Central memory CD8-positive, alpha-beta T cell (primary cell): ENCODE measurements at places on chromosomes 1 and 21.

DNA sequence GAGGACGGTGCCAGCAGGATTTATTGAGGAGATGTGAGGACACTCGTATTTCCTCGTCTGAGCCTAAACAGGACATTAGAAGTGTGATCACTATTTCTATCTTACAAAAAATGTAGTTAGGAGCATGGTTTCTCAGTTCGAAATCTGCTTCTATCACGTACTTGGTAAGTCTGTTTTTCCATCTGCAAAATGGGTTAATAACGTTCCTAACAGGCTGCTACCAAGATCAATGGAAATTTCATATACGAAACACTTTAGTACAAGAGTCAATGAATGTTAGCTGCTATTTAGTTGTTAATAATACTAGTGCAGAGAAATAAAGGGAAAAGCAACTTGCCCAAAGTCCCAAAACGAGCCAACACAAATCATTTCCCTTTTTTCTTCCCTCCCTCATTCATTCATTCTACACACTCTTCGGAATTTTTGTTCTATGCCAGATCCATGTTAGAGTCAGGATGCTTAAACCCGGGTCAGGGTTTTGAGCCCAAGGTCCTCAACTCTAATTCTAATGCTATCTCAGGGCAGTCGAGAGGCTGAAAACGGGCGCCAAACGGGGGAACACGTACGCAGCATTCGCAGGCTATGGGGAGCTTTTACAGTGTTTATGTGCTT, 608 bp downstream of the SNRNP40 start:
- peaks cover 32% of the 10 kb centered on the region for H3K36me3 ChIP-seq
- H3K4me1 ChIP-seq = peaks cover 6% of the 10 kb centered on the region
- no peaks in the 10 kb centered on the region for H3K27me3 ChIP-seq

DNA sequence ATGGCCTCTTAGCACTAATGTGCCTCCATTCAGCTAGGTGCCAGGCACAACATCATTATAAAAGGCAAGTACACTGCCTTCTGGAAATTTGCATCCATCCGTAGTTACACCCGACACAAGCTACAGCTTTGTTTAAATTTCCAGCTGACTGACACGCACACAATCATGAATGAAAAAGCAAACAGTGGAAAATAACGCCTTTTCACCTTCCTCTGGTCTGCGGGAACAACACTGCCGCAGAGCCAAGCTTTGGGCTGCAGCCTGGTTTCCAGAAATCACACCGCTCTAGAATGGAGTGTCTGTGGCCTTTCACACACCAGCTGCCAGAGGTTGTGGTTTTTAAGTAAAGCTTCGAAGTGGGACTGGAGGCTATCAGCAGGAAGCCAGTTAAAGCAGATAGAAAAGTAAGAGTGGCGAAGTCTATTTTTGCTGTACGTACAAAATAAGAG, 142.8 kb upstream of the COA6 start:
- H3K27me3 ChIP-seq = peaks cover 42% of the 10 kb centered on the region
- no peak overlapping the region for H3K27ac ChIP-seq
- peak overlapping the region; percentile 65 for H3K4me3 ChIP-seq
- peaks cover 15% of the 10 kb centered on the region for H3K4me1 ChIP-seq

GRCh38 chr1:189646066-189646465, 831.6 kb downstream of the BRINP3 start:
- DNase-seq = no peak
- no peak overlapping the region for H3K27ac ChIP-seq
- H3K27me3 ChIP-seq = no peaks in the 10 kb centered on the region
- no peaks in the 10 kb centered on the region for H3K4me1 ChIP-seq
- H3K4me3 ChIP-seq = no peak overlapping the region

- H3K4me1 ChIP-seq = no peaks in the 10 kb centered on the region
- H3K4me3 ChIP-seq = no peak overlapping the region
- H3K36me3 ChIP-seq = no peaks in the 10 kb centered on the region
- no peak overlapping the region for H3K27ac ChIP-seq
Observed at GRCh38 chr1:166350490-166350889, 183.7 kb upstream of the FAM78B start.

- DNase-seq = no peak
- peaks cover 90% of the 10 kb centered on the region for H3K27me3 ChIP-seq
- H3K36me3 ChIP-seq = no peaks in the 10 kb centered on the region
- no peaks in the 10 kb centered on the region for H3K4me1 ChIP-seq
- H3K4me3 ChIP-seq = no peak overlapping the region
Observed at GRCh38 chr21:33109574-33110339, 39.8 kb downstream of the OLIG1 start.

- peaks cover 20% of the 10 kb centered on the region for H3K4me1 ChIP-seq
- peak overlapping the region; percentile 58 for H3K4me3 ChIP-seq
- DNase-seq = no peak
- no peak overlapping the region for H3K27ac ChIP-seq
- H3K27me3 ChIP-seq = peaks cover 36% of the 10 kb centered on the region
- peaks cover 7% of the 10 kb centered on the region for H3K36me3 ChIP-seq
Observed at GRCh38 chr21:33403786-33404585, 773 bp downstream of the IFNGR2 start.

DNA sequence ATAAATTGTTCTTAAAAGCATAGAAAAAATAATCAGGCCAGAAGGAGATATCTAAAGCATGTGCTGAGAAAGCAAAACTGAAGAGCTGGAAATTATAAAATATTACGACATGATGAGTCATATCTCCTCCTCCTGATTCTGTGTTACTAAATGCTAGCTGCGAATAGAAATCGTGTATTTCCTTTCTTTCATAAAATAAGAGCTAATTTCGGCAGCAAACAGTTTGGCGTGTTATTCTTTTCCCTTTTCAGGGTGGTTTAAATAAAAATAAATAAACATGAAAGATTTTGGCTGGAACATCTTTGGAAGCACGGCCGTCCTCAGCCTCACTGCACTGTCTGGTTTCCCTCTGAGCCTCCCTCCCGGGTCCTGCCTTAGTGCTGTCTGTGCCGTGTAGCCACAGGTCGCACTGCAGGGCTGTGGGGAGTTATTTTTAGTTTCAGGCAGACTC, 56.0 kb downstream of the ADARB1 start:
- DNase-seq = no peak
- peaks cover 18% of the 10 kb centered on the region for H3K4me1 ChIP-seq
- no peak overlapping the region for H3K27ac ChIP-seq
- H3K36me3 ChIP-seq = peaks cover 13% of the 10 kb centered on the region
- H3K27me3 ChIP-seq = no peaks in the 10 kb centered on the region

DNA sequence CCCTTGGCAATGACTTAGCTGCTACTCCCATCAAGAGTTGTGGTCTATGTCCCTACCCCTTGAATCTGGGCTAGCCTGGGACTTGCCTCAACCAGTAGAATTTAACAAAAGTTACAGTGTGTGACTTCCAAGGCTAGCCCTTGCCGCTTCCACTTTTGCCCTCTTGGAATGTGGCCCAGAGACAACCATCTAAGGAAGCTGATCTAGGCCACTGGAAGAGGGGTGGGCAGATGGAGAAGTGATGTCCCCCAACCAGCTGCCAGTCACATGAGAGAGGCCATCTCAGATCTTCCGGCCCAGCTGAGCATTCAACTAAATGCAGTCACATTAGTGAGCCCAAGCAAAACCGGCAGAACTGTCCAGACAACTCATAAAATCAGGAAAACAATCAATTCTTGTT, 115.1 kb downstream of the TOMM20 start:
- no peak for DNase-seq
- no peak overlapping the region for H3K4me3 ChIP-seq
- peak overlapping the region; percentile 99 for H3K27ac ChIP-seq
- H3K4me1 ChIP-seq = peaks cover 46% of the 10 kb centered on the region
- peaks cover 11% of the 10 kb centered on the region for H3K36me3 ChIP-seq
- H3K27me3 ChIP-seq = no peaks in the 10 kb centered on the region

- no peak for DNase-seq
- no peaks in the 10 kb centered on the region for H3K36me3 ChIP-seq
- H3K4me1 ChIP-seq = no peaks in the 10 kb centered on the region
- H3K4me3 ChIP-seq = no peak overlapping the region
- no peaks in the 10 kb centered on the region for H3K27me3 ChIP-seq
Observed at GRCh38 chr1:217332431-217333065, 298.3 kb downstream of the GPATCH2 start.

DNA sequence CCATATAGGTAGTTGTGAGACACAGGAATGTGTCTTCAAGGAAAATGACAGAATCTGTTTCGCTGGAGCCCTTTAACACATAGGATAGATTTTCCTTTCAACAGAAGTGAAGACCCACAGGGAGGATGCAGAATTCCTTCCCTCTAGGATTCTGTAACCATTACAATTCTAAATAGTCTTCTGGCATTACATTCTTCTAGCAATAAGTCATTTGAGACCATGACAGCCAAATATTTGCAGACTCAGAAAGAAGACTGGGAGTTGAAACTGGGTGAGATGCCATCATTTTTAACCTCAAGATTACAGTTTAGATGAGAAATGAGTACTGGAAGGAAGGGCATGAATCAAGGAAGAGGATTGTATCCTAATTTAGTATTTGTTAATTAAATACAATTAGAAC, 61.6 kb downstream of the ZBTB18 start:
- no peaks in the 10 kb centered on the region for H3K4me1 ChIP-seq
- no peak overlapping the region for H3K4me3 ChIP-seq
- no peaks in the 10 kb centered on the region for H3K36me3 ChIP-seq
- peaks cover 58% of the 10 kb centered on the region for H3K27me3 ChIP-seq
- no peak overlapping the region for H3K27ac ChIP-seq

- DNase-seq = no peak
- no peaks in the 10 kb centered on the region for H3K4me1 ChIP-seq
- H3K27ac ChIP-seq = no peak overlapping the region
- H3K27me3 ChIP-seq = no peaks in the 10 kb centered on the region
Observed at GRCh38 chr1:210117681-210118170, 114.9 kb upstream of the SERTAD4 start.

DNA sequence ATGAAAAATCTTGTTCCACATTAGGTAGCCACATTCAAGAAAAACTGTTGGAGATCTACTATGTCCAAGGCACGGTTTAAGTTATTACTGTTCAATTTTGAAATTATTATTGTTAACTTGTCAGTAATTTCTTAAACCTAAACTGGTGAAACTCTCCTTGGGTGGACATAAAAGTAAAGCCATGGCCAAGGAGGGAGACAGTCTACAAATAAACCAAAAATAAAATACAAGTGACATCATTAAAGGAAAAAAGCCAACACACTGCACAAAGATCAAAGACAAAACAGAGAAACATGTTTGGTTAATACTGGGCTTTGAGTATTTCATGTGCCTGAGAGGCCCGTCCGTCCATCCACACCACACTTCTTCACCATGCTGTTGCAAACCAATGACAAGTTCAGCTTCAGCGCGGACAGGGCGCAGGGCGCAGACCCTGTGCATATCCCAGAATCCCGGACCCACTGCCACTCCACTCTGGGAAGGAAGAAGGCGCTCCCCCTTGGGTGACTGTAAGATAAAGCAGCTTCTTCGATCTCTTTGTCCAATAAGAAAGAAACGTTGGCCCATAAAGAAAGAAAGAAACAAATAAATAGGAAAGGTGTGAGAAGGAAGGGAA, 918 bp upstream of the RASAL2 start:
- H3K27me3 ChIP-seq = peaks cover 45% of the 10 kb centered on the region
- no peak overlapping the region for H3K27ac ChIP-seq
- no peaks in the 10 kb centered on the region for H3K4me1 ChIP-seq
- peak overlapping the region; percentile 28 for H3K4me3 ChIP-seq
- DNase-seq = no peak

- H3K4me1 ChIP-seq = no peaks in the 10 kb centered on the region
- H3K27ac ChIP-seq = no peak overlapping the region
- no peak overlapping the region for H3K4me3 ChIP-seq
- no peaks in the 10 kb centered on the region for H3K36me3 ChIP-seq
- DNase-seq = no peak
Observed at GRCh38 chr1:42646056-42646455, 12.2 kb upstream of the PPIH start.

DNA sequence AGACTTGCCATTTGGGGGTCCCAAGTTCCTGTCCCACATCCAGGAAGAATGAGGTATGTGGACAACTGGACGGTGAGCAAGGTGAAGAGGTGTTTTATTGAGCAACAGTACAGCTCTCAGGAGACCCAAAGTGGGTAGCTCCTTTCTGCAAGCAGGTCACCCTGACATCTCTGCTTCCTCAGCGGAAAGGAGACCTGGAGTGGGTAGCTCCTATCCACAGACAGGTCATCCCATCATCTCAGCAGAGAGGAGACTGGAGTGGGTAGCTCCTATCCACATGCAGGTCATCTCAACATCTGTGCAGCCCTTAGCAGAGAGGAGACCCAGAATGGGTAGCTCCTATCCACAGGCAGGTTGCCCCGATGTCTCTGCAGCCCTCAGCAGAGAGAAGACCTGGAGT, 13.8 kb upstream of the FNBP1L start:
- peaks cover 21% of the 10 kb centered on the region for H3K27me3 ChIP-seq
- H3K4me1 ChIP-seq = no peaks in the 10 kb centered on the region
- no peak for DNase-seq
- no peak overlapping the region for H3K27ac ChIP-seq

DNA sequence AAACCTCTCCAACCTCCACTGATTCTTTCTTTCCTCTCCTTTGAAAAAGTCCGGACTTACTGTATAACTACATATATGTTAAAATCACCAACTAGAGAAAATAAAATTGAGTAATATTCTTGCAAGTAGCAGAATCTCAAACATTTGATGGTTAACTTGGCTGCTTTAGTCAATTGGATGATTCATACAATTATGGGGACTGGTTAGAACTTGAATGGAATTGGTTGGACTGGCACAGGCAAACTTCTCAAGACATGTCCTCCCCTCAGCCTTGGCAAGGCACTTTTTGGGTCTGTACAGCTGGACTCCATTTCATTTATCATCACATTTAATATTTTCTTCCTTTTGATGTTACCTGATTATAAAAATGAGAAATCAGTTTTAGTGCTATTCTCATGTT, 6.5 kb downstream of the WLS start:
- H3K4me3 ChIP-seq = no peak overlapping the region
- no peak overlapping the region for H3K27ac ChIP-seq
- H3K36me3 ChIP-seq = peaks cover 2% of the 10 kb centered on the region
- H3K4me1 ChIP-seq = no peaks in the 10 kb centered on the region
- H3K27me3 ChIP-seq = peaks cover 26% of the 10 kb centered on the region

DNA sequence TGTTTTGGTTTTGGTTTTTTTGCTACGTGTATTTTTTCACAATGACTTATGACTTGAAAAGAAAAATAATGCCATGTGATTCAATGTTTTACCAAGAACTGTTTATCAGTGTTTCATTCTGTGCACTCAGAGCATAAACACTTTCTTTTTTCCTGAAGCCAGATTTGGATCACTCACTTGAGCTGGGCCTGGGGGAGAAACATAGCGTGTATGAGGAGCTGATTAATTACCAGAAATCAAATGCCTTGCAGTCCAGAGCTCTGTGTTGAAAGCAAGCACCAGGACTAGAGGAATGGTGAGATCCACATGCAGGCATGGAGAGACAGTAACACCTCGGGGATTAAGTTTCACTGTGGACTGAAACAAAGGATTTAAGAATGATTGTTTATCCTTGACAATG, 642.1 kb upstream of the ADGRL2 start:
- no peak overlapping the region for H3K4me3 ChIP-seq
- no peaks in the 10 kb centered on the region for H3K4me1 ChIP-seq
- no peaks in the 10 kb centered on the region for H3K27me3 ChIP-seq
- no peak for DNase-seq
- no peak overlapping the region for H3K27ac ChIP-seq
- no peaks in the 10 kb centered on the region for H3K36me3 ChIP-seq

GRCh38 chr1:16925635-16926490, 4.1 kb downstream of the CROCC start:
- H3K4me3 ChIP-seq = no peak overlapping the region
- DNase-seq = no peak
- H3K27me3 ChIP-seq = no peaks in the 10 kb centered on the region
